Lower leg skin (tissue), 4 donors: ENCODE measurements at places on chromosomes 16 and 17. TPM values are rescaled to one million over a fixed set of nuclear protein-coding genes. Genes with fewer than 3 reads are reported as not detected.

GRCh38 chr17:17959520-17960361, 12.5 kb downstream of the TOM1L2 start:
- DNase-seq = no peak

DNA sequence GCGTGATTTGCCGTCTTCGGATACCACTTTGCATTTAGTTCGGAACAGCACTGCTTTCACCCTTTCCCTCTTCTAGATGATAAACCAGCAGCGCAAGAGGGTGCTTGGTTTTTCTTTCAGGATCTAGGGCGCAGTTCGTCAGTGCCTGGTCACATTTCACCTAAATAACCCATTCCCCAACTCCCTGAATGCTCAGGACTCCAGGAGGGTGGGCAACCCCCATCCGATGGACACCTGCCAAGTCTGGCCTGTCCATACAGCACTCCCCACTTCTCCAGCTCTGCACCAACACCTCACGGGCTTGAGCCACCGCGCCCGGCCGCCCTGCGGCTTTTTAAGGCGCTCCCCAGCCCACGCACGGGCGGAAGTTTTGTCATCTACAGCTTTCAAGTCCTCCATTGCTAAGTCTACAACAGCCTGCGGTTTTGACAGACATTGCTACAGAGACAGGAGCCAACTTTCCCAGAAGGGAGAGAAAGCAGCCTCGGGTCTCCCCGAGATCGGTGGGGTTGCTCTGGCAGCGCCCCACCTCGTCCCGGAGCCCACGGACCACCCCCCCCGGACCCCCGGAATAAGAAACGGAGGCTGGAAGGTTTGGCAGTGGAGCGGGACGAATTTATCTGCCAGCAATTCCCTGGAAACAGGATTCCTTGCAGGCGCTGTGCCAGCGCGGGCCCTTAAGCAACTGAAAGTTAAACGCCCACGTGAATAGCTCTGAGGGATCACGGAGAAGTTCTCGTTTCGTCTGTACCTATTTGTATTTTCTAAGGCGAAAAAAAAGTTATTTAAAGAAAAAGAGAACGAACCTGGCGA, 38.6 kb upstream of the SLFN13 start:
- DNase-seq = peak; percentile 26

- no peak for DNase-seq
Measured at GRCh38 chr16:89071686-89072547, 21.7 kb upstream of the ACSF3 start.

- DNase-seq = no peak
Measured at GRCh38 chr16:67185651-67186134, 1.9 kb upstream of the MATCAP1 start.

GRCh38 chr16:60727851-60728250, 1308.4 kb downstream of the CDH8 start:
- DNase-seq = no peak

DNA sequence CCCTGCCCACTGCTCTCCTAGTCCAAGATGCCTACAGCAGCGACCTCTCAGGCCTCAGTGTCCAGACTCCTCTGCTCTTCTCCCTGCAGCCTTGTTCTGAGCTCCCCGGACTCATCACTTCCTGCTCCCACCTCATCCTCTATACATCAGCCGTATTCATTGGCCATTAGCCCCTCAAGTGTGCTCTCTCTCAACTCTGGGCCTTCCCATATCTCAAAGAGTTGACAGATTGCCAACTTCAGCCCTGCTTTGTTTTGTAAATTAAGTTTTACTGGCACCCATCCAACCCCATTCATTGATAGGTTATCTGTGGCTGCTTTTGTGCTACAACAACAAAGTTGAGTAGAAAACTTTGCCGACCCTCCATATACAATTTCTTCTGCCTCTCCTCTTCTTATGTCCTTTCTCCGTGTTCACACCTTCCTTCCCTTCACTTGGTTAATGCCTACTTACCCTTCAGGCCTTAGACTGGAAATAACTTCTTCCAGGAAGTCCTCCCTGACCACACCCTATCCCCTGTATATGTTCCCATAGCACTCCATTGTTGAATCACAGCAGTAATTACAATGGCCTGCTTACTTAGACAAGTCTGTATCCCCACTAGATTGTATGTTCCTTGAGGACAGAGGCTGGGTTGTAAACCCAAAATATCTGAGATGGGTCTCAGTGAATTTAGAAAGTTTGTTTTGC, 63.4 kb upstream of the TANC2 start:
- no peak for DNase-seq

DNA sequence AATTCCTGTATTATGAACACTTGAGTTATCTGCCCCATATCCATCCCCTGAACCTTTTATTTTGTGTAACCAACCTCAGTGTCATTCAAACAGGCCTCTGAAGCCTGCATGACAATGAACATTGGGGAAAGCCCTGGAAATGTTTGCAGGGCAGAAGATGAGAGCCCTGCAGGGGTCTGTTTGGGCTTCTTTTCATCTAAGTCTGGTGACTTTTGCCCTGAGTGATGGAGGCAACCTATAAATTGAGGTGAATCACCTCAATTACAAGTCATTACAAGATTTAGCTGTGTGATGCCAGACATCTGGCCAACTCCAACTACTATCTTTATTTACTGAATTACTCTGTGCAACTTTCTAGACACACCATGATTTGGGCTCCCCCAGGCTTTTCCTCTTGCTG, 189.2 kb downstream of the MAF start:
- no peak for DNase-seq

DNA sequence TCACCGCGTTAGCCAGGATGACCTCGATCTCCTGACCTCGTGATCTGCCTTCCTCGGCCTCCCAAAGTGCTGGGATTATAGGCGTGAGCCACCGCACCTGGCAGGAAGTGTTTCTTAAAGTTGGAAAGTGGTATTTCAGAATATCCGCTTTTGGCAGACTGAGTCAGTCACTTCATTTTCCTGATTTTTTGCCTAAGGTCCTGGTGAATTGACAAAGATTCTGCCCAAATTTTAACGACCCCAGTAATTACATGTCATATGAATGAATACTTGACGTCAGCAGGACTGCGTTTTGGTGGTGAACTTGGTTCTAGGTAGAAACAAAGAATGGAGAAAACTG, 4.5 kb upstream of the BRCA1 start:
- DNase-seq = no peak

TPSD1 gene
- 7.1 TPM for total RNA-seq

SPIRE2 gene
- 5.9 TPM for total RNA-seq

ZG16B gene
- total RNA-seq = 67.9 TPM
